Fibroblast of lung (primary cell): ENCODE measurements at places on chromosomes 1 and 21.

- peaks cover 3% of the 10 kb centered on the region for H3K27me3 ChIP-seq
- H3K36me3 ChIP-seq, result no peaks in the 10 kb centered on the region
- DNase-seq, result peak; percentile 68
- no peak overlapping the region for H3K27ac ChIP-seq
- peak overlapping the region; percentile 78 for H3K4me3 ChIP-seq
Observed at GRCh38 chr1:245153081-245153551, 1.7 kb upstream of the KIF26B start.

- H3K36me3 ChIP-seq, result no peaks in the 10 kb centered on the region
- H3K4me3 ChIP-seq, result no peak overlapping the region
- H3K27ac ChIP-seq, result no peak overlapping the region
- no peaks in the 10 kb centered on the region for H3K27me3 ChIP-seq
- no peaks in the 10 kb centered on the region for H3K4me1 ChIP-seq
Observed at GRCh38 chr1:82612986-82613385, 812.3 kb downstream of the ADGRL2 start.

GRCh38 chr1:198416296-198416695 lies 124.2 kb downstream of the ATP6V1G3 start:
- H3K27me3 ChIP-seq, result peaks cover 2% of the 10 kb centered on the region
- H3K36me3 ChIP-seq, result no peaks in the 10 kb centered on the region
- H3K27ac ChIP-seq, result no peak overlapping the region
- no peak overlapping the region for H3K4me3 ChIP-seq
- H3K4me1 ChIP-seq, result no peaks in the 10 kb centered on the region
- DNase-seq, result peak; percentile 24

- peak; percentile 32 for DNase-seq
- no peak overlapping the region for H3K4me3 ChIP-seq
- H3K36me3 ChIP-seq, result no peaks in the 10 kb centered on the region
- H3K27me3 ChIP-seq, result peaks cover 20% of the 10 kb centered on the region
Observed at GRCh38 chr1:154813300-154813816, 56.7 kb downstream of the KCNN3 start.

GRCh38 chr1:227769047-227769935 lies 34.1 kb downstream of the SNAP47 start:
- no peak overlapping the region for H3K27ac ChIP-seq
- no peak for DNase-seq
- H3K4me3 ChIP-seq, result no peak overlapping the region
- no peaks in the 10 kb centered on the region for H3K4me1 ChIP-seq
- H3K36me3 ChIP-seq, result peaks cover 13% of the 10 kb centered on the region

DNA sequence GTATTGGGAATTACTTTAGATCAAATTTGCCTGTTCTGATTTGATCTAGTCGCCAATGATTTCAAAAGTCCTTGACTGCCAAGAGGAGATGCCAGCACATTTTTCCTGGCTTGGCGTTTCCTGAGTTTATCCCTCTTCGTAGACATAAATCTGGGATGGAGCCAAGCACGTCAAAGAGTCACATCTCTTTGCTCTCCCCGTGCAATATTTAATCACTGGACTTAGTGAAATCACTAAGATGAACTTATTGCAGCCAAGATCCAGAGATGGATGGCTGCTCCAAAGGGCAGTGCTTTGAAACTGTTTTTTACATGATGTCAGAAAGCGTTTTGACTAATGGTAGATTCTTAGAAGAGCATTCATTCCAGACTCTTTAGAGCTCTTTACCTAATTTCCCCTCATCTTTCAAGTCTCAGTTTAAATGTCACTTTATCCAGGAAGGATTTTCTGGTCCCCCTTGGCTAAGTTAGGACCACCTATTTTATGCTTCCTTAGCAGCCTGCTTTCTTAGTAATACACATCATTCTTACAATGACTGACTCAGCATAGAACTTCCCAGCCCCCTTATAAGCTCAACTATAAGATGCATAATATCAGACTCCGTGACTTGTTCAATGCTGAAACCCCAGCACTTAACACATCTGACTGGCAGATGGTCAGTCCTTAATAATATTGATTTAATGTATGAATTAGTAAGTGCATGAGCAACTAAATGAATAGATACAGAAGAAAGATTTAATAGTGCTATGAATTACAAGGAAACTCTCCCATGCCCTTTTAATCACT lies 94.4 kb upstream of the GREM2 start:
- no peaks in the 10 kb centered on the region for H3K36me3 ChIP-seq
- H3K27me3 ChIP-seq, result no peaks in the 10 kb centered on the region
- no peak overlapping the region for H3K27ac ChIP-seq
- H3K4me1 ChIP-seq, result peaks cover 10% of the 10 kb centered on the region
- DNase-seq, result peak; percentile 84

- no peak overlapping the region for H3K4me3 ChIP-seq
- H3K27me3 ChIP-seq, result no peaks in the 10 kb centered on the region
- H3K36me3 ChIP-seq, result no peaks in the 10 kb centered on the region
- H3K4me1 ChIP-seq, result no peaks in the 10 kb centered on the region
- no peak overlapping the region for H3K27ac ChIP-seq
Observed at GRCh38 chr1:2605509-2606395, 19.2 kb downstream of the PRXL2B start.

GRCh38 chr1:67583462-67583950 lies 101.5 kb upstream of the GADD45A start:
- no peaks in the 10 kb centered on the region for H3K36me3 ChIP-seq
- no peak for DNase-seq
- peaks cover 2% of the 10 kb centered on the region for H3K4me1 ChIP-seq
- H3K27me3 ChIP-seq, result no peaks in the 10 kb centered on the region
- no peak overlapping the region for H3K4me3 ChIP-seq

DNA sequence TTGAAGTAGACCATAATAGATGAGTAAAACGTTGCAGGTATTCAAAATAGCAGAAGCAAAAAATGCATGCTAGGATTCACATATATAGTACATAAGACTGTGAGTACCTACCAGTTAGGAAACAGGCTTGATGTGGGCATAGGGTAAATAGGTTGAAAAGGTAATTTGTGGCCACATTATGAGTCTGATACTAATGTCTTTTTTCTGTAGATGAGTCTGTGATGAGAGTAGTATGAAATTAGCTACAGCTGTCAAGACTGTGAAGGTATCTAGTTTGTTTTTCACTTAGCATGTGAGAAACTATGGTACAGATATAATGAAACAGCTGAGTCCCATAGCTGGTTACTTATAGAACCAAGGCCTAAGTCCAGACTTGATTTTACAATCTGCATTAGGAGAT lies 12.4 kb upstream of the SPATA1 start:
- no peak overlapping the region for H3K4me3 ChIP-seq
- no peaks in the 10 kb centered on the region for H3K27me3 ChIP-seq
- no peaks in the 10 kb centered on the region for H3K4me1 ChIP-seq

DNA sequence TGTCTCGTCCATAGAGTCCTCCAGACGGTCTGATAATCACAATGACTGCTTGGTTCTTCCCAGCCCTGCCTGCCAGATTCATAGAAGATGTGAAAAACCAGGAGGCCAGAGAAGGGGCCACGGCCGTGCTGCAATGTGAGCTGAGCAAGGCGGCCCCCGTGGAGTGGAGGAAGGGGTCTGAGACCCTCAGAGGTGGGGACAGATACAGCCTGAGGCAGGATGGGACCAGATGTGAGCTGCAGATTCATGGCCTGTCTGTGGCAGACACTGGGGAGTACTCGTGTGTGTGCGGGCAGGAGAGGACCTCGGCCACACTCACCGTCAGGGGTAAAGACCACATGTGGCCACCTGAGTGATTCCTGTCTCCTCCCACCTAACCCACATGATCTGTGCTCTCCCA lies 86.9 kb downstream of the OBSCN start:
- H3K27me3 ChIP-seq, result no peaks in the 10 kb centered on the region
- no peak for DNase-seq
- no peak overlapping the region for H3K4me3 ChIP-seq
- no peaks in the 10 kb centered on the region for H3K4me1 ChIP-seq

GRCh38 chr1:26177182-26177684 lies at the start of gene CNKSR1:
Gene CNKSR1, plus strand, starts transcription at chr1:26177491. Its CDS starts 57 bp downstream, at chr1:26177548.
- no peaks in the 10 kb centered on the region for H3K4me1 ChIP-seq
- DNase-seq, result no peak
- H3K4me3 ChIP-seq, result no peak within 1 kb of the TSS
- peaks cover 3% of the 10 kb centered on the region for H3K27me3 ChIP-seq

- H3K4me3 ChIP-seq, result no peak overlapping the region
- H3K4me1 ChIP-seq, result no peaks in the 10 kb centered on the region
- no peaks in the 10 kb centered on the region for H3K27me3 ChIP-seq
- DNase-seq, result no peak
Observed at GRCh38 chr1:178019622-178020021, 49.8 kb upstream of the SEC16B start.

GRCh38 chr21:33975548-33976081 lies 60.0 kb upstream of the ATP5PO start:
- H3K36me3 ChIP-seq, result no peaks in the 10 kb centered on the region
- no peak overlapping the region for H3K4me3 ChIP-seq
- H3K4me1 ChIP-seq, result peaks cover 25% of the 10 kb centered on the region
- no peak for DNase-seq

- H3K27me3 ChIP-seq, result no peaks in the 10 kb centered on the region
- H3K36me3 ChIP-seq, result no peaks in the 10 kb centered on the region
- peak; percentile 46 for DNase-seq
- H3K4me3 ChIP-seq, result no peak overlapping the region
Observed at GRCh38 chr1:212671342-212672031, 28.2 kb downstream of the BATF3 start.

GRCh38 chr1:33781652-33782051 lies 82.2 kb upstream of the HMGB4 start:
- no peak overlapping the region for H3K4me3 ChIP-seq
- no peak for DNase-seq
- no peaks in the 10 kb centered on the region for H3K36me3 ChIP-seq
- H3K4me1 ChIP-seq, result no peaks in the 10 kb centered on the region
- H3K27me3 ChIP-seq, result no peaks in the 10 kb centered on the region

DNA sequence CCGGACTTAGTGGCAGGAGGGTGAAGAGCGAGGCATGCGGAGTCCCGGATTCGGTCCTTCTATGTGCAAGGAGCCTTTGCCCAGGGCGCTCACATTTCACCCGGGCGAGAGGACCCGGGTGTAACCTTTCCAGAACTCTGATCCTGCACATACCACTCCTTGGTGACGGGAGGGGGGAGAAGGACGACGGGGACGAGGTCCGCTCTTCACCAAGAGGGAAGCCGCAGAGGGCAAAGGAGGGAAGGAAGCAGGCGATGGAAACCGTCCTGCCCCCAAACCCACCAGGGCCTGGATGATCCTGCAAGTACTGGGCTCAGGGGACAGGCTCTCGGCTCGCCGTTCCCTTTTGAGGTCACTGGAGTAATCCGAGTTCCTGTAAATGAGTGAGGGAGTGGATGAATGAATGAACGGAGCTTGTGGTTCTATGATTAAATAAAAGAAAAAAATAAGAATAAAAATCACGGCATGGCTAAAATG lies 993 bp downstream of the SYPL2 start:
- no peaks in the 10 kb centered on the region for H3K4me1 ChIP-seq
- H3K4me3 ChIP-seq, result no peak overlapping the region
- H3K27me3 ChIP-seq, result peaks cover 24% of the 10 kb centered on the region

DNA sequence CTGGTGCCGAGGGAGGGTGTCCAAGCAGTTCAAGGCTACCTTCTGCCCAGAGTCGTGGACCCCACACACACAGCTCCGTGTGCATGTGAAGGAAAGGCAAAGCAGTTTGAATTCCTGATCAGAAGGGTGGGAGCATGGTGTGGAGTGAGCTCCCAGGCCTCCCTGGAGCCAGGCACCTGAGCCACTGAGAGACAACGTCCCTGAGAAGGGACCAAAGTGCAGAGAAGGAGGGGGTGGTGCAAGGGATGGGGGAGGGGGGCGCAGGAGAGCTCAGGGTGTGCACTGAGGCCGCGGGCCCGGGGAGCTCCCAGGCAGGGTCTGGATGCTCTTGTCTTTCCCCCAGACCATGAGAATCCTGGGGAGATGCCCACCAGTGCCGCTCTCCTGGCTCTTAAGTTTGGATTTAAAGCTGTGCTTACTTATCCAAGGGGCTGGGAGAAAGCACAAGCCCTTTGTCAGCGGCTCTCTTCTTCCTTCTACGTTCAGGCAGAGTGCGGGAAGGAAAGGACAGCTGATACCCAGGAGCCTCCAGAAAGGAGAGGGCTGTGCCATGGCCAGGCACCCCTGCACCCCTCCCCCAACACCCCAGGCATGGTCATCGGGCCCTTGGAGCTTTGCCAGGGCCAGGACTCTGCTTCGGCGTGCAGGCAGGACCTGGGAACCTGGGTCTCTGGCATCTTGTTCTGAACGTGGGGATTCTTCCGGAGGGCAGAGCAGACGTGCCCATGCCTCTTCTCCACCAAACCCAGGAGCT lies 24.1 kb downstream of the ACTA1 start:
- H3K4me1 ChIP-seq, result no peaks in the 10 kb centered on the region
- H3K4me3 ChIP-seq, result no peak overlapping the region
- no peak overlapping the region for H3K27ac ChIP-seq

GRCh38 chr1:41950820-41951219 lies 32.1 kb upstream of the HIVEP3 start:
- no peaks in the 10 kb centered on the region for H3K27me3 ChIP-seq
- H3K4me3 ChIP-seq, result no peak overlapping the region

DNA sequence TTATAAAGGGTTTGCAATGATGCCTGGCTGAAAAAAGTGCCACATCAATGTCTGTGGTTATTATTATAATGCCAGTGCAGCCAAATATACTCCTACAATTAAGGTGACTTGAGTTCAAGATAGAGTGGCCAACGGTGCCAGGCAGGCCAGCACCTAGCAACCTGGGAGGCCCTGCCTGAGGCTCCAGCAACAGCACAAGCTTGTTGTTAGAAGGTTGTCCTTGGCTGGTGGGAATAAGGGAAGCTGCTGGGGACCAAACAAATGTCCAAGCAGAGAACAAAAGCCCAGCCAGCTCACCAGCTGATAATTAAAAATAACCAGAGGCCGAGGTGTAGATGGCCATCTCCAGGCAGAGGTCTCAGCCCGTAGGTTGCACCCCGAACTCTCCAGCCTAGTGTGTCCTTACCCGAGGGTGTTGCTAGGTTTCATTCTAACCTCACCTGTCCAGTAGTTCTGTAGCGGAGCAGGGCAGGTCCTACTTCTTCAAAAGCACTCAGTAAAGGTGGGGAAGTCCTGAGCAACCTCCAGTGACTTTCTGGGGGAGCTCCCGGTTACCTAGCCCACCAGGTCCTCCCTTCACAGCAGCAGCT lies 1.9 kb downstream of the TMPRSS2 start:
- H3K36me3 ChIP-seq, result no peaks in the 10 kb centered on the region
- H3K27me3 ChIP-seq, result peaks cover 33% of the 10 kb centered on the region
- H3K27ac ChIP-seq, result no peak overlapping the region
- H3K4me3 ChIP-seq, result no peak overlapping the region

- H3K36me3 ChIP-seq, result no peaks in the 10 kb centered on the region
- H3K4me1 ChIP-seq, result no peaks in the 10 kb centered on the region
- no peak overlapping the region for H3K4me3 ChIP-seq
- no peak overlapping the region for H3K27ac ChIP-seq
Observed at GRCh38 chr1:218303176-218303879, 18.2 kb downstream of the RRP15 start.

- no peaks in the 10 kb centered on the region for H3K27me3 ChIP-seq
- peak; percentile 54 for DNase-seq
- peaks cover 7% of the 10 kb centered on the region for H3K36me3 ChIP-seq
- peak overlapping the region; percentile 81 for H3K4me3 ChIP-seq
- peak overlapping the region; percentile 88 for H3K27ac ChIP-seq
- peaks cover 6% of the 10 kb centered on the region for H3K4me1 ChIP-seq
Observed at GRCh38 chr1:9181176-9181906, 52.4 kb upstream of the GPR157 start.

- peak overlapping the region; percentile 93 for H3K27ac ChIP-seq
- H3K36me3 ChIP-seq, result peaks cover 4% of the 10 kb centered on the region
- H3K27me3 ChIP-seq, result no peaks in the 10 kb centered on the region
- H3K4me3 ChIP-seq, result peak overlapping the region; percentile 88
- DNase-seq, result no peak
Observed at GRCh38 chr1:154222518-154222917, 1.8 kb downstream of the UBAP2L start.

- DNase-seq, result no peak
- peaks cover 9% of the 10 kb centered on the region for H3K4me1 ChIP-seq
- H3K27me3 ChIP-seq, result no peaks in the 10 kb centered on the region
Observed at GRCh38 chr21:25375675-25376074, 231.6 kb downstream of the MRPL39 start.
